ENCODE measurements at places on chromosomes 4 and X.

DNA sequence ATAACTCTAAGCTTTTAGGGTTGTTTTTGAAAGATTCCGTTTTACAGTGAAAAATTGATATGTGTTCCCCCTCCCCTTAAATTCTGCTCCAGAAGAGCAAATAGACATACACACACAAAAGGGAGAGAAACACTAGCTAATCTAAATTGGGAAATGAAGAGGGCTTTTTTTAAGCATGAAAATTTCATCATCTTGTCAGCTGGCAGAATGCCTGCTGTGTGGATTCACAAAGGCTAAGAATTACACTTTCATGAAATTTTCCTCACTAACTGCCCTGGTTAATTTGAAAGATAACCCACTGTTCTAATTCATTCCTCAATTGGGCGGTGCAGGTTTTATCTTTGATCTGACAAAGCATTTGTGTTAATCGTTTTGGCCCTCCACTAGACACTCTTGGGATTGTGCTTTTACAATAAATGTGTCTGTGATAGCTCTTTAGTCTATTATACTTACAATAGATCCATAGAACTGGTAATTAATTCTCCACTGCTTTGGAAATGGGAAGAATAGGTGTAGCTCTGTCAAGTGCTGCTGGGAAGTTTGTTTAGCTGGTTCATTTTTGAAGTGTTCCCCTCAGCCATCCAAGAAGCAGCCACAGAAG lies 152.9 kb downstream of the POLA1 start:
- no peak for DNase-seq

- DNase-seq, result no peak
Measured at GRCh38 chr4:123055943-123056342, 133.5 kb upstream of the NUDT6 start.

GRCh38 chrX:111465669-111466068 lies 45.8 kb upstream of the SERTM2 start:
- DNase-seq, result no peak

GRCh38 chr4:123200051-123200940 lies 196.3 kb upstream of the SPRY1 start:
- no peak for DNase-seq
